Retinal pigment epithelial cell (primary cell): ENCODE measurements at places on chromosomes 1 and 21.

- DNase-seq, result no peak
Measured at GRCh38 chr1:14345946-14346550, 252.4 kb upstream of the KAZN start.

DNA sequence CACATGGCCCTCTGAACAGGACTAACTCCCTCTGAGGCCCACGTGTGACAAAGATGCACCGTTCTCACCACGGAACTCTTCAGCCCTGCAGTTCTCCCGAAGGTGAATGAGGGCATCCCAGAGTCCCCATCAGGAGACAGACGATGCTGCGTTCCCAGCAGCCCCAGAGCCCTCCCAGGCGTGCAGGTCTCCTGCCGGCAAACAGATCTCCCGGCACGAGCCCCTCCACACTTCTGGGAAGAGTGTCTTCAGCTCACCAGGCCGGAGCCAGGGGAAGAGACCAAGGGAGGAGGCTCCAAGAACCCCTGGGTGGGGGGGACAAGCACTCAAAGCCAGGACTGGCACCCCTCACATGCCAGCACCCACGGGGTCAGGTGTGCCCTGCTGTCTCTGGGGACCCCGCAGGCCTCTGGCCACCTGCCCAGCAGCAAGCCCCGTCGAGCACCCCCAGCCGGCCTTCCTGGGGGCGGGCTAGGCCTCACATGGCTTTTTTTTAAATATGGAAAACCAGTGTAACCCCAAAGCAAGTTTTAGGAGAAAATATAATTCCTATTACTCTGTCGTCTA lies 45.1 kb upstream of the TRAPPC10 start:
- no peak for DNase-seq

DNA sequence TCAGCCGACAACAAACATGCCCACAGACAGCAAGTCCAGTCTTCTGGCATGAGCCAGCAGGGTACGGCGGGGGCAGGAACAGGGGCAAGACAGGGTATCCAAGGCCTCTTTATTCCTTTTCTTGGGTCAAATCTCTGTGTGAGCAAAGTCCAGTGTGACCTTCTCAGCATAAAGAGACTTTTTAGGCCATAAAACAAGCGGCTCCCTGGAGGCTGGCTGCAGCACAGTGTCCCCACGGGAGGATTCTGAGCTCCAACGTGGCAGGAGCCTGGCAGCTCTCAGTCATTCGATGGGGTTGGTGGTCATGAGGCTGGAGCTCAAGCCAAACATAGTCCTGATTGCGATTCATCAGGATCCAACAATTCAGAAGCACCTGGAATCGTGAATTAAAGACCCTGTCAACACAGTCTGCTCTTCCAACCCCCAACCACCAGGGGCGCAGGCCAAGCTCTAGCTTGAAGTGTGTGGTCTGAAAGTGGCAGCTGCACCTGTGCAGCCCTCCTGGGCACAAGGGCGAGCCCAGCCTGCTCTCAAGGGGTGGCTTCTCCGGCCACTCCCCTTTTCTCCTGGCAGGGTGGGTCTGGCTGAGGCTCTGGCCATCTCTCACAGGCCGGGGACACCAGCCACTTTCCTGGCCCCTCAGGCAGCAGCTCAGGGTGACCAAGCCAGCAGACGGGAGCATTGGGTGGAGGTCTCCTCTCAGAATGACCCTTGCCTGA lies 62.1 kb downstream of the SLC66A1 start:
- no peak for DNase-seq

GRCh38 chr1:170122366-170122765 lies 23.4 kb upstream of the NTMT2 start:
- no peak for DNase-seq

DNA sequence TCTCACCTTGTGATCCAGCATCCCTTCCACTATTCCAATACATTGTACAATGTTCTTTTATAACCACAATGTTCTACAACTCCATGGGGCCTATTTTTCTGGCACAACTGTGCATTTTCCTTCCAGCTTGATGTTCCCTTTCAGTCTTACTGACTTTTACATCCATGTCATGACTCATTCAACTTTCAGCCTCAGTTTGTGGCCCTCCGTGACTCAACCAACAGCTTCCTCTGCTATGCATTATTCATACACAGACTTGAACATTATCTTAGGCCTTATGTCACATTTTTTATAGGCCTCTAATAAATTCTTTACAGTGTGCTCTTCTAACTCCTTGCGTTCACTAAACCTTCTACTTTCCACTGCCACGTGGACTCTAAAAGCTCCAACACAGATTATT lies 119.4 kb upstream of the PRMT6 start:
- DNase-seq, result peak; percentile 31

GRCh38 chr1:230222678-230223077 lies 155.6 kb downstream of the GALNT2 start:
- DNase-seq, result no peak

GRCh38 chr1:184510110-184510509 lies 123.3 kb downstream of the C1orf21 start:
- DNase-seq, result no peak

- DNase-seq, result no peak
Measured at GRCh38 chr1:48671578-48671977, 105.1 kb downstream of the BEND5 start.
